ENCODE measurements at places on chromosomes 13 and 19.

GRCh38 chr13:50227361-50227760 is 212.1 kb downstream of the KCNRG start:
- ATAC-seq, result no peak

- ATAC-seq, result peak; percentile 32
Measured at GRCh38 chr13:111460548-111461444, 140.4 kb downstream of the TEX29 start.

DNA sequence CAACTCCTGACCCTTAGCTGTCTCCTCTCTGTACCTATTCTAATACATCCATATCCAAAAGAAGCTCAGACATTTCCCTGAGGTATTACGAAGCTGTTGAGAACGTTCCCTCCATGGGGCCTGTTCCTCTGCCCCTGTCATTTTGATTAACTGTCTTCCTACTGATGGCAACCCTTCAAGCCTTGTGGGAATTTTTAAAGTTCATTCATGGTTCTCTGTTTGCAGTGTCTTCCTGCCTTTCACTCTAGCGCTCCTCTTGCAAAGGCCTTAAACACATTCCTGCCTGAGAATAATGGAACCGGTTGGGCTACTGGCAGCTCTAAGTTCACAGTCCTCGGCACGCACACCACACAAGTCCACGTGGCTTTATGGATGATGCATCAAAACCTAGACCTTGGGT is 66.1 kb downstream of the LHFPL6 start:
- ATAC-seq, result peak; percentile 79

GRCh38 chr13:78133511-78133910 is 214.9 kb upstream of the EDNRB start:
- ATAC-seq, result no peak

DNA sequence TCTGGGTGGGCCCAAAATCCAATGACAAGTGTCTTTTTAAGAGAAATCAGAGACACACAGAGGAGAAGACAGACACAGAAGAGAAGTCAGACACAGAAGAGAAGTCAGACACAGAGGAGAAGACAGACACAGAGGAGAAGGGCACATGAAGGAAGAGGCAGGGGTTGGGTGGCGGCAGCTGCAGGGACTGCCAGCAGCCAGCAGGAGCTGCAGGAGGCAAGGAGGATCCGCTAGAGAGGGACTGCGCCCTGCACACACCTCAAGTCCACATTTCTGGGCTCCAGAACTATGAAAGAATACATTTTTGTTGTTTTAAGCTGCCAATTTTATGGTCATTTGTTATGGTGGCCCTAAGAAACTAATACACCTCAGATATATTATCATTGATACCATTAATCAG is 140.6 kb downstream of the ZIC5 start:
- no peak for ATAC-seq
